ENCODE measurements at places on chromosomes 7 and 10. TPM values are rescaled to one million over a fixed set of nuclear protein-coding genes. Genes with fewer than 3 reads are reported as not detected.

The PRKAR2B gene
- total RNA-seq = 1.5 TPM

The PPRC1 gene
- 6.9 TPM for total RNA-seq

The TUBB8 gene
- not detected for total RNA-seq

The VSTM4 gene
- total RNA-seq = 0.23 TPM

The SLC29A4 gene
- 4.3 TPM for total RNA-seq

The TRIM73 gene
- 1.3 TPM for total RNA-seq

Data from smooth muscle cell of the coronary artery (primary cell).